ENCODE measurements at places on chromosomes 12 and 14.

DNA sequence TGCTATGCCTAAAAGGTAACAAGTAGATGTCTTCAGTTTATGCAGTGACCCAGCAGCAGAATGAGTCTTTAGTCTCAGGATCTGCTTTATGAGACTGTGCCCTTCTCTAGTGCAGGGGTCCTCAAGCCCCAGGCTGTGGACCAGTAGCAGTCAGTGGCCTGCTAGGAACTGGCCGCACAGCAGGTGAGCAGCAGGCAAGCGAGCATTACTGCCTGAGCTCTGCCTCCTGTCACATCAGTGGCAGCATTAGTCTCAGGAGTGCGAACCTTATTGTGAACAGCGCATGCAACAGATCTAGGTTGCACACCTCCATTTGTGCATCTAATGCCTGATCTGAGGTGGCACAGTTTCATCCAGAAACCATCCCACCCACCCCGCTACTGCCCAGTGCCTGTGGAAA, 38.4 kb downstream of the LRP6 start:
- no peak for DNase-seq

DNA sequence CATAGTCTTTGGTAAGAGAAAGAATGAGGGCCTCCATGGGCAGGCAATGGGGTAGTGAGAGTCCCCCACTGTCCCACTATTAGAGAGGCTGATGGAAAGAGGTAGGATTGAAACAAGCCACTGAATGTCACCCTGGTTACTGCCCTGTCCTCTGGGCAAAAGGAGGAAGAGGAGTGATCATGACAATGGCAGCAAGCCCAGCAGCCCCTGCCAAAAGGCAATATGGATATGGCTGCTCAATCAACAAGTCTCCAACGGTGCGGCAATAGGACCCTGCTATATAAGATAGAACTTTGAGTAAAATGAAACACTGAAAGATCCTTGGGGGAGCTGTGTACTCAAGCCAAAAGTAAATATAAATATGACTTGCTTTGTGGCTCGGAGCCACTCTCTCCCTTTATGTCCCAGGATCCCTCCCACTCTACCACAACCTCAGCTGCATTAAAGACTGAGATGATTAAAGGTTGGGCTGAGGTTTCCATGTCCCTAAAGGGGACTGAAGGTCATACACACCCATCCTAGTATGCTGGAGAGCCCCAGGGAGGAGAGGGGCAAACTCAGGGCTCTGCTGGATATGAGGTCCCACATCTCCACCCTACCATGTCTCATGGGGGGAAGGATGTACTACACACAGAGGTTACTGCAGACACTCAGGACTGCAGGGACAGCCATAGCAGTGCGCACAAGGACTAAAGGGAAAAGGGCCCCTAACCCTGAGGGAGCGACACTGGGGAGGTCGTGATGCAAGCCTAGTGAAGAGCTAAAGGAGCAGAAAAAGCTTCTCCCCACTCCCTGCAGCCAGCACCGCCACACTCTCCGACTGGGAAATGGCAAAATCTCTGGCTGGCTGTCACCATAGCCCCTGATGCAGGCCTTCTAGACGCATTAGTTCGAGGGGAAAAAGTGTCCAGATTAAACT, 5.9 kb downstream of the POMT2 start:
- no peak for DNase-seq

- peak; percentile 39 for DNase-seq
Measured at GRCh38 chr14:99729991-99730875, 46.1 kb downstream of the CYP46A1 start.

GRCh38 chr14:69882116-69882864, 3.1 kb downstream of the SMOC1 start:
- DNase-seq = no peak

DNA sequence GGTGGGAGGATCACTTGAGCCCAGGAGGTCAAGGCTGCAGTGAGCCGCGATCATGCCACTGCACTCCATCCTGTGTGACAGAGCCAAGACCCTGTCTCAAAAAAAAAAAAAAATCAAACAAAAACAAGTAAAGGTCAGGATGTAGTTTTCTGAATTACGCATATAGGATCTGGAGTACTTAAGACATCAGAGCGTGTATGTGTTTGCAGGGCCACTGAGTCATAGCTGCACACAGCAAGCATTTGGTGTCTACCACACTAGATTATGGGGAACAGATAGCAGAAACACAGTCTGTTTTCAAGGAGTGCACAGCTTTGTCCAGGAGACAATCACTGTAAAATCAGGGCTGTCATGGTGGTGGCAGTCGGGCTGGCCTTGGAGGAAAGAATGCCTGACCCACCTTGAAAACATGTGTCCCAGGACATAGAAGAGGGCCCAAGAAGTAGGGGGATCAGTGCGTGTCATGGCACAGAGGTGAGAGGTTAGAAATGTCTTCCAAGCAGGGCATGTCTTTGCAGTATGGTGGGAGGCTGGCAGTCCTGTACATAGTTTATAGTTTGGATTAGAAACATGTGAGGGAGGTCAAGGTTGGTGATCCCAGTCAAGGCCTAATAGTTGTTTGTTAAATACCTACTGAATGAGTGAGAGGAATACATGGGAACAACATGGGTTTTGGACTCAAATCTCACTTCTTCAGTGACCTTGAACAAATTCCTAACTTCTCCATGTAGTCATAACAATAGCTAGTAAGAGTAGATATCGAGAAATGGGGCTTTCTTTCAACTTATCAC, 23.6 kb upstream of the C12orf71 start:
- DNase-seq = no peak

DNA sequence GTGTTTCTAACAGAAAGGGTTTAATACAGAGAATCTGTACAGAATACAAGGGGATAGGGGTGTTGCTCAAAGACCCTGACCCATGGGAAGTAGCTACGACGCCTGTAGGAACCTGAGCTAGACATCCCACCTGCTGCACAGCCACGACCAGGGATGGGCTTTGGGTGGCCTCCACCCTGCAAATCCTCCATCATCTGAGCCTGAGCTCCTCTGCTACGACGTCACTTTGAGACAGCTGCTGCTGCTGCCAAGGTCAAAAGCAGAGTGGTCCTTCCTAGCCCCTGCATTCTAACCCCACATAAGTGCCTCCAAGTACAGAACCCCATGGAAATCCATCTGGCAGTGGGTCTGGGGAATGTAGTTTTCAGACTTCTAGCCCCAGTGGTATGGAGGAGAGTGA, 43.8 kb downstream of the JAG2 start:
- DNase-seq = no peak

GRCh38 chr12:26340649-26341048, 145.3 kb downstream of the SSPN start:
- DNase-seq = no peak

- no peak for DNase-seq
Measured at GRCh38 chr12:57759360-57759980, 4.6 kb downstream of the MARCHF9 start.

GRCh38 chr12:94557746-94558295, 92.5 kb downstream of the TMCC3 start:
- no peak for DNase-seq

All from caudate nucleus (tissue), 63 donors.